NCI-H2029 (cell line): ENCODE measurements at places on chromosomes 1 and 21.

GRCh38 chr21:42763581-42764442, 110.4 kb downstream of the PDE9A start:
- DNase-seq = no peak

DNA sequence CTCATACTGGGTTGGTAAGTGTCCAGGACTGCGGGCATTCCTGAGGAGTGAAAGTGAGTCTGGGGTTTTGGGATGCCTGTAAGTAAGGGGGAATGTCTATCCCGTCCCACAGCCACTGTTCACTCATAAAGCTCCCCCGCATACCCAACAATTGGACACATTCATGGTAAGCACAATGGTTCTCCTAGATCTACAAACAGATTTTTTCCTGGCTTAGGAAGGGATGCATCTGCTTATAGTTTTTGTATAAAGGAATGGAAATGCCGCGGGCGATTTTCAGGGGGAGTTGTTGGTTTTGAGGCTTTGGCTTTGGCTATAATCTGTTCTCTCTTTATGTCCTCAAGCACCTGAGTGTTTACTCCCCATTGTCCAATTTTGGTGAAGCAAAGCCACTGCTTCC, 7.1 kb downstream of the ERVH48-1 start:
- DNase-seq = no peak

- peak; percentile 30 for DNase-seq
These were observed 11.3 kb downstream of the C1orf105 start for GRCh38 chr1:172431721-172432192.

DNA sequence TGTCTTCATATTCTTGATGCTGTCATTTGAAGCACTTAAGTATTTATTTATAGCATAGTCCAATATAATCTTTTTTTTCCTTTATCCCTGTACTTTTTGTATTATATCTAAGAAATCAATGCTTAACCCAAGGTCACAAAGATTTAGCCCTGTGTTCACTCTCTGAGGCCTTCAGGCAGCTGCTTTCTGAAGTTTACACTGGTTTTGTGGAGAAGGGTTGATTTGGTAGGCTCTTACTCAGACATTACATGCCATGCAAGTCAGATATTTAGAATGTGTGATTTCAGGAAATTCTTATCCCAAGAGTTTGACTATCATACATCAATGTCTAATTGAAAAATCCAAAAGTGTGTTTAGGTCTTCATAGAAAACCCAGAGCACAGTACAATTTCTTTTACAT, 56.3 kb downstream of the PALMD start:
- no peak for DNase-seq

GRCh38 chr1:25675729-25676476, 59.3 kb downstream of the MAN1C1 start:
- no peak for DNase-seq

- DNase-seq = no peak
These were observed 45.0 kb downstream of the IER5 start for GRCh38 chr1:181133441-181133951.

DNA sequence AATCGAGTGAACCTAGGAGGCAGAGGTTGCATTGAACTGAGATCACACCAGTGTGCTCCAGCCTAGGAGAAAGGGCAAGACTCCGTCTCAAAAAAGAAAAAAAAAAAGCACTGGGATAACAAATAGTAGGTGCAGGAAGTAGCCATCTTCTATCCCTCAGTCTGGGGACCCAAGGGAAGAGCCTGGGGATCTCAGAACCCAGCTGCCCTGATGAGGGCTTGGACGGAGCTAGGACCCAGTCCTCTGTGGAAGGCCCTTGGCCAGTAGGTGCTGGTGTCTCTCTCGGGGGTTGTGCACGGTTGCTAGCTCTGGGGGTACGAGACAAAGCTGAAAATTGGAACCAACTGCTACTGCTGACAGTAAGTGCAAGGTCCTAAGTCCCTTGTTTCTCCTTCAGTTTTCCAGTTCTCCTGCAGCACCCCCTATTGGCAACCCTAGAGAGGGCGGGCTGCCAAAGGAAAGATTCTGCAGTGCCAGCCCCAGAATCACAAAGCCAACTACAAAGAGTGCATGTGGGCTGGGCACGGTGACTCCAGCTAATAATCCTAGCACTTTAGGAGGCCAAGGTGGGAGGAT, 57.6 kb upstream of the KIF1B start:
- peak; percentile 15 for DNase-seq

GRCh38 chr1:214364386-214364785, 83.4 kb downstream of the SMYD2 start:
- DNase-seq = no peak

- no peak for DNase-seq
These were observed 6.3 kb downstream of the CLDN8 start for GRCh38 chr21:30209601-30210000.

DNA sequence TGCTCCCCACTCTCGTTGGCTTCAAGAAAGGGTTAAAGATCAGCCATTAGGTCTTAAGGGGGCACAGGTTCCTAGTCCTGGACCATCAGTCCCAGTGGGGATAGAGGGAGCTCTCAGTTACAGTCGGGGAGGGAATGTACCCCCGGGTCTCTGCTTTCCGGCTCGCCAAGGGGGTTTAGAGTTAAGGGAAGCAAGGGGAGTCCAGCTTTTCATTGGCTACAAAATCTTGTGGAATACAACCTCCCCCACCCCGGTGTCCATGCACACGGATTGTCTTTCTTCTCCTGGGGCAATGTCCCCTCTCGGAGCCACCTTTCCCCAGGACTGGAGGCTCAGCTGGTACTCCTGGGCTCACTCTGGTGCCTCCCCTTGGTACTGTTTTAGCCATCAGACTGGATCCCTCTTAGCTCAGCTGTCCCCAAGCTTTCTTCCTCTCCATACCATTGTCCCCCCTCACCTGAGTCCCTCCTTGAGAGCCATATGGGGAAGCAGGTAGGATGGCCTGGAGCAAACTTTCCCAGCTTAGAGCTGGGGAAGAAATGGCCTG, at the start of gene A3GALT2:
TSS of gene A3GALT2 (minus strand) at position 480 of the 547 bp plus-strand sequence. CDS start at position 480, 0 bp downstream.
- no peak for DNase-seq

DNA sequence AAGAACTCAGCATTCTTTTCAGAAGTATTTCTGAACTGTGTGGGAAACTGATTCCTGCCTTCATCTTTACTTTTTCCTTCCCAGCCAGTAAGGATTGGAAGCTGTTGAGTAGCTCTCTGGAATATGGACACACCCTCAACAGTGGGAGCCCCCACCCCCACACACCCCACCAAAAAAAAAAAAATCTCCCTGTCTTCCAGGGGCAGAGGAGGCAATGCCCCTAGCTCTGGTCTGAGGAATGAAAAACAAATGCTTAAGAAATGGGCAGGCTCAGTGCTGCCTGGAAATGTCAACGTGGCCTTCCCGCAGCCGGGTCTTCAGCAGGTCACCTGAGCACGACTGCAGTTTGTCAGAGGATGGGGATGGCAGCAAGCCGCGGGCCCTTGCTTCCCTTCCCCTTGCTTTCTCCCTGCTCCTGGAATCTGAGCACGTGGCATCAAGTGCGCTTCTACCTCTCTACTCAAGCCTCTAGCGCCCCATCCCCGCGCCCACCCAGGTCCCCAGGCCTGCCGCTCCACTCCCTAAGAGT, 479 bp downstream of the RGS16 start:
- no peak for DNase-seq

GRCh38 chr1:241550318-241550717, 18.1 kb downstream of the KMO start:
- DNase-seq = no peak

DNA sequence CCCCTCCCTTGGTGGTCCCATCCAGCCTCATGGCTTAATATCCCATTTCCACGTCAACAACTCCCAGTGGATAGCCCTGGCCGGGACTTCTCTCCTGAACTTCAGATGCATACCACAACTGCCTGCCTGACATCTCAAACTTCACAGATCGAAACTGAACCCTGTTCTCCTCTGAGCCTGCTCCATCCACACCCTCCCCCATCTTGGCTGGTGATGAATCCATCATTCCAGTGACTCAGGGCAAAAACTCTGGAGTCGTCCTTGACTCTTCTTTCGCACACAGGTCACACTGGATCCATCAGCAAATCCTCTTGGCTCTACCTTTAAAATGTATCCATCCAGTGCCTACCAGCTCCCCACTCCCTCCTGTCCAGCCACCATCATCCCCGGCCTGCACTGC, 3.9 kb downstream of the TAS1R2 start:
- DNase-seq = no peak

GRCh38 chr1:17615157-17615556, 75.7 kb downstream of the ARHGEF10L start:
- DNase-seq = no peak

GRCh38 chr1:182595641-182596240, 6.7 kb upstream of the RNASEL start:
- peak; percentile 16 for DNase-seq

GRCh38 chr1:239678181-239678580, 291.8 kb downstream of the CHRM3 start:
- DNase-seq = no peak

- no peak for DNase-seq
These were observed 77.1 kb downstream of the ITPKB start for GRCh38 chr1:226661965-226662364.

GRCh38 chr1:91912266-91912665, 26.3 kb upstream of the TGFBR3 start:
- DNase-seq = no peak

DNA sequence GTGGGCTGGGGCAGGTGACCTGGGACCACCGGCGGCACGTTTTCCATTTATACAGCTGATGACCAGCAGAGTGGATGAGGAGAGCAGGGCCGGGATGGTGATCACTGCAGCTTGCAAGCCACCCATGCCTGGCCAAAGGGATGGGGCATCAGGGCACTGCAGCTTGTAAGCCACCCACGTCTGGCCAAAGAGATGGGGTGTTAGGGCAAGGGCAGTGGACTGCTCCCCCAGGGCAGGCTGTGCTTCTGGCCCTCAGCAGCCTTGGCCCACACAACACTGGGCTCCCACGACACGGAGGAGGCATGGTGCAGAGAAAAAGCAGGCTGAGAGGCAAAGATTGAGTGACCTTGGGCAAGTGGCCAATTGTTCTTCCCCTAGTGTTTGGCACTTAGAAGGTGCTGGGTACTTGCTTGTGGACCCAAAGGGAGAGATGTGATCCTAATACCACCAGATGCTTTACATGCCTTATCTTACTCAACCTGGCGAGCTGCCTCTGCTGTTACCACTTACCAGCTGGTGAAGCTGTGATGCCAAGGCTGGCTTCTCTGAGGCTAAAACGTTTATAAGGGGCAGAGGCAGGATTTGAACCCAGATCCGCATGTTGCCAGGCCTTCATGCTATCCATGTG, 48.3 kb downstream of the TRIM62 start:
- no peak for DNase-seq

DNA sequence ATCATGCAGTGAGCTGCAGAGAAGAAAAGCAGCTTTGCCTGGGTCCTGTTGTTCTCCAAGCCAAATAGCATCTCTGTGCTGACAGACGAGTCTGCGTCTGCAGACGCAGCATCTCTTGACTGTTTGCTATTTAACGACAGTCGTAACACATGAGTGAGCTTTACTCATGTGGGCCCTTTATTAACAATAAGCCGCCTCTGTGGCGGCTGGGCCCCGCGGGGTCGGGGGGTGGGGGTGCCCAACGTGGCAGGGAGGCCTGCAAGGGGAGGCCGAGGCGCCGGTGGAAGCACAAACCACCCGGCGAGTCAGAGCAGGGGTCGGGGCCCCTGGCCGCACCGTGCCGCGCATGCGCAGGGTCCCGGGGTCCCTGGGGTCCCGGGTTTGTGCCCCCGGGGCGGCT, 435.1 kb downstream of the KIF26B start:
- no peak for DNase-seq

DNA sequence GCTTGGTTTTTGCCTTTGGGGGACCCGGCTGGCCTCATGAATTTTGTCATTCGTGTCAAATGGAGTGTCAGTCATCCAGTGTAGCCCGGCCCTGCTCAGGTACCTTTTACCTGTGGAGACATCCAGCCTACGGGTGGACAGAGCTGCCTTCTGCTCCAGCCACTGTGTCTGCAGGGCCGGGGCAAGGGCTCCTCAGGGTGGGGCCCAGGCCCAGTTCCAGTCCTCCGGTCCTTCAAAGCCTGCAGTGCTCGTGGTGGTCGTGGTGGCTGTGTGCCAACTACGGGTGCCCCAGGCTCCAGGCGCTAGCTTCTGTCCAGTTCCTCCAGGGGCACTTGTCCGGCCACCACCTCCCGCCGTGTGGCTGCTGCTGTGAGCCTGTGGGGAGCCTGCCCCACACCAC, 54.8 kb downstream of the TRIM11 start:
- DNase-seq = no peak

DNA sequence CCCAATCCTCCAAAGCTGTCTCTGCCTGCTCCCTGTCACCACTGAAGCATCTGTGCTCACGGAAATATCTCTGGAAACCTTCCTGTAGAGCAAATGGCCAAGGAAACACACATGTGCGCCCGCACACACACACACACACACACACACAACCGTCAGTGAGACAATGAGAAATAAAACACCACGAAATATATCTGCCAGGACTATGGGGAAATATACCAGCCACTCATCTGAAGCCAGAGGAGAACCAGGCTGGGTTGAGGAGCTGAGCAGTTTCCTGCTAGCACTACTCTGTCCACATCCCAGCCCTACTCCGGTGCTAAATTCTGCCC, 25.1 kb upstream of the PLXNA2 start:
- no peak for DNase-seq

DNA sequence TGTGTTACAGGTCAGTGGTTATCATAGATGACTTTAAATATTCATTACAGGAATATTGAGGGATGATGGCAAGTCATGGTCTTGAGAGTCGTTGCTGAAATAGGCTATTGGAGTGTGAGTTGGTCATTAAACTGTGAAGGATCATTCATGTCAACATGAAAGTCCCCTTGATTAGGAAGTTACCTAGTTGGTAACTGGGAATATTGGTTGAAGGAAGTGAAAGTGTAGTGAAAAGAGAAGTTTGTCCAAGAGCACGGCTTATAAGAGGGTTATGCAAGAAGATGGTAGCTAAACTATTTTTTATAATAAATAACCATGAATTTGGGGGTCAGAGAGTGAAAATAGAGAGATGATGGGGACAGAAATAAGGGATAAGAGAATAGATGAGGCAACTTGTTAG, 16.9 kb downstream of the CRB1 start:
- DNase-seq = no peak

DNA sequence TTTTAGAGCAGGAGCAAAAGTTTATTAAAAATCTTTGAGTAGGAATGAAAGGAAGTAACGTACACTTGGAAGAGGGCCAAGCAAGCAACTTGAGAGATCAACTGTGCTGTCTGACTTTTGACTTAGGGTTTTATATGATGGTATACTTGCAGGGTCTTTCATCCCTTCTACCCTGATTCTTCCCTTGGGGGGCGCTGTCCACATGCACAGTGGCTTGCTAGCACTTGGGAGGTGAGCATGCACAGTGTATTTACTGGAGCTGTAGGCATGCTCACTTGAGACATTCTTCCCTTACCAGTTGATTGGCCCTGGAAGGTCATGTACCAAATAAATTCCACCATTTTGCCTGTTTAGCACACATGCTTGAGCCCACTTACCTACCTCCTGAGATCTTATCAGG, 1001.3 kb upstream of the ADGRL2 start:
- no peak for DNase-seq
